Lower lobe of right lung (tissue), 2 donors: ENCODE measurements at places on chromosomes 2 and 18. TPM values are rescaled to one million over a fixed set of nuclear protein-coding genes. Genes with fewer than 3 reads are reported as not detected.

- no peak for DNase-seq
- H3K4me3 ChIP-seq, result no peak overlapping the region
- peaks cover 27% of the 10 kb centered on the region for H3K4me1 ChIP-seq
Observed at GRCh38 chr2:8525236-8525581, 156.6 kb upstream of the ID2 start.

DNA sequence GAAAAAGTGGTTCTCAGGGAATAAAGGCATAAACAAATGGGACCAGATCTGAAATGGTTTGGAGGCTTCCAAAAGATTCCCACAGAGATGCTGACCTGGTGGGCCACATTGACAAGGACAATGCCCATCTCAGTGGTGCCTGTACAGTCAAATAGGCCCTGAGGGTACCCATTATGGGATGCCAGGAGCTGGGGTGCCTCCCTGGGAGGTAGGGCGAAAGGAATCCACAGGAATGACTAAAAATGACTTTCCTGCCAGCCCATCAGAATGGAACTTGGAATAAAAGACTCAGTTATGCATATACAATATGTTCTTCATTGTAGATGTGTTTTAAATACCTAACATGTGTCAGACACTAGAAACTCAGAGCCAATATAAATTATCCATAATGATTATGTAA lies 248.5 kb downstream of the RNF144A start:
- no peak overlapping the region for H3K27ac ChIP-seq
- H3K36me3 ChIP-seq, result no peaks in the 10 kb centered on the region
- no peak overlapping the region for H3K4me3 ChIP-seq
- no peaks in the 10 kb centered on the region for H3K4me1 ChIP-seq
- no peak for DNase-seq

DNA sequence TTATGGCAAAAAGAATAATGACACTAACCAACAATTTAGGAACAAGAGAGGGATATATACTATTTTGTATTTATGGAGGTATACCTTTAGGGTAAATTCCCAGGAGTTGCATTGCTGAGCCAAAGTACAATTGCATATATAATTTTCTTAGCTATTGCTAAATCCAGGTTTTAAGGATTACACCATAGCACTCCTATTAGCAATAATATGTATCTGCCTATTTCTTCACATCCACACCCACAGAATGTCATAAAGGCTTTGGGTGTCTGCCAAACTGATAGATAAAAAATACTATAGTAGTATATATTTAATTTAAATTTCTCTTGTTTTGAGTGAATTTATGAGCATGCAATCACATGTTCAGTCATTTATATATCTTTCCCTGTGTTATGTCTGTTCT lies 11.5 kb upstream of the SERPINB13 start:
- H3K27me3 ChIP-seq, result no peaks in the 10 kb centered on the region
- H3K4me3 ChIP-seq, result no peak overlapping the region
- no peaks in the 10 kb centered on the region for H3K36me3 ChIP-seq

GRCh38 chr18:49745045-49746014 lies 68.0 kb downstream of the ACAA2 start:
- no peaks in the 10 kb centered on the region for H3K4me1 ChIP-seq
- DNase-seq, result no peak
- no peak overlapping the region for H3K27ac ChIP-seq
- H3K36me3 ChIP-seq, result no peaks in the 10 kb centered on the region
- no peaks in the 10 kb centered on the region for H3K27me3 ChIP-seq

The ITGB6 gene
- total RNA-seq, result 65.2 TPM

- H3K4me1 ChIP-seq, result no peaks in the 10 kb centered on the region
- H3K36me3 ChIP-seq, result no peaks in the 10 kb centered on the region
- no peak for DNase-seq
- no peak overlapping the region for H3K4me3 ChIP-seq
Observed at GRCh38 chr2:76251342-76251741, 540.6 kb upstream of the GCFC2 start.

- no peak overlapping the region for H3K4me3 ChIP-seq
- H3K27me3 ChIP-seq, result no peaks in the 10 kb centered on the region
- no peak overlapping the region for H3K27ac ChIP-seq
Observed at GRCh38 chr18:73254564-73254963, 386.8 kb upstream of the NETO1 start.

DNA sequence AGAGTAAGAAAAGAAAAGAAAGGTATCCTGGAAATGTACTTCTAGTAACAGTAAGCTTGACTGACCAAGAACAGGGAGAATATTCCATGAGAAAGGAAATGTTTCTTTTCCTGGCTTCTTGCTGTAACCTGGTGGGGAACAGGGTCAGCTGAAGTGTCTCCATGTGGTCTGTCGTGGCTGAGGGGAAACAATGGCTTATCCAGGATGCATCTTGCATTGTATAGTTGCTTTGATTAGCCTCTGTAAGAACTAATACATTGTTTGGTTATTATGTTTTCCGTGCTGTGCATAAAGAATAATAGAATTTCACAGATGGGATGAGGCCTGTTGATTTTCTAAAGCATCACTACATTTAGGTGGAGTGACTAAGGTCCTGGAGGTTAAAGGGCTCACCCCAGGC lies 4.9 kb downstream of the CREG2 start:
- H3K27ac ChIP-seq, result no peak overlapping the region
- peaks cover 10% of the 10 kb centered on the region for H3K4me1 ChIP-seq
- H3K27me3 ChIP-seq, result peaks cover 31% of the 10 kb centered on the region
- DNase-seq, result no peak
- no peak overlapping the region for H3K4me3 ChIP-seq

The PNKD gene
- total RNA-seq, result 65.8 TPM

The ORC2 gene
- total RNA-seq, result 28.6 TPM

DNA sequence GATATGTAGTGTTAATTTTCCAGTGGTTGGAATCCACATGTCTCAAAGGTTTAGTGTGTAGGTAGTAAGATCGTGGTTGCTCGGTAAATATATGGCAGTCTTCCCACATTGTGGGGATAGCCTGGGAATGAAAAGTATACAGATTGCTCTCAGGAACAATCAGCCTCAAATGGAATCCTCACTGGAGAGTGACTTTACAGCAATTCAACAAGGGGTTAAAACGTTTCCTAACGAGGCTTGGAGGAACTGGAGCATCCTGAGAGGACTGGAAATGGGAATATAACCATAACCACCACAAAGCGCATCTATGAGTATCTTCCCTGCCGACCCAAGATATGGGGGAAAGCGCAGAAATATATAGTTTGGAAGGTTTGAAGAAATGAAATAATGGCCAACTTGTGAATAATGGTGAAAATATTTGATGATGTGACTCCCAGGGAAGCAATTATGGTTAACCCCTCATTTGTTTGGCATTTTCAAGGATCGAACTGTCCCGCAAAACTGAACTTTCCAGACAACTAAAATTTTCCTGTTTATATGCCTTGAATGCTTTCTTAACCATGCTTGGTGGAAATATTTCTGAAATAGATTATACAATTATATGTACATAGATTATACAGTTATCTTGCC lies 100.7 kb upstream of the FOSL2 start:
- H3K36me3 ChIP-seq, result no peaks in the 10 kb centered on the region
- H3K4me1 ChIP-seq, result no peaks in the 10 kb centered on the region
- no peak overlapping the region for H3K4me3 ChIP-seq
- DNase-seq, result no peak
- no peak overlapping the region for H3K27ac ChIP-seq
